ENCODE measurements at places on chromosomes 1 and 21.

DNA sequence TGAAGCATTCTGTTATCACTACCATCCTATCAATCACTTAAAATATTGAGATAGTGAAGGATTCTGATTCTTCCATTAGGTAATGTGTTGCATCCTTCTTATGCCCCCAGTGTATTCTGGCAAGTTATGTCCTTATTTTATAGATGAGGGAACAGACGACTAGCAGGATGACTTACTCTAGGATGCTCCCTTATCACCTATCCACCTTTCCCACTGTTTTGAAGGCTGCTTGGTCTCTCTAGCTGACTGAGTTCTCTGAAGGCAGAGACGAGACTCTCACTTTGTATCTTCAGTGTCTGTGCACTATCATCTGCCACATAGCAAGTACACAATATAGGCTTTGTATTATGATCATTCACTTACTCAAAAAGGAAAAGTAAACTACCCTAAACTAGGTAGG, 4.0 kb downstream of the GLUL start:
- DNase-seq: no peak

DNA sequence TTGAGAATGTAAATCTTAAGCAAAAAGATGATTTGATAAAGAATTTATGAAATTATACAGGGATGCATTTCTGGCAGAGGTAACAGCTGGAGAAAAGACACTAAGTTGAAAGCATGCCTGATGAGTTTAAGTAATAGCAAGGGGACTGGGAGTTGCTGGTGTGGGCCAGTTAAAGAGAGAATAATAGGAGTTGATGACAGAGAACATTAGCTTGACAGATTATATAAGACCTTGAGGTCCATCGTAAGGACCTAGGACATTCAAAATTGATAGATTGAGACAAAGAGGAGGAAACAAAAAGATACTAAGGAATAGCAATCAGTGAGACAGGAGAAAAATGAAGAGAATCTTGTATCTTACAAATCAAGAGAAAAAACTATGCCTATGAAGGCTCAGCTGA, 84.7 kb upstream of the TMPRSS15 start:
- DNase-seq: no peak

GRCh38 chr1:6033124-6033523, 12.6 kb upstream of the KCNAB2 start:
- DNase-seq: no peak

DNA sequence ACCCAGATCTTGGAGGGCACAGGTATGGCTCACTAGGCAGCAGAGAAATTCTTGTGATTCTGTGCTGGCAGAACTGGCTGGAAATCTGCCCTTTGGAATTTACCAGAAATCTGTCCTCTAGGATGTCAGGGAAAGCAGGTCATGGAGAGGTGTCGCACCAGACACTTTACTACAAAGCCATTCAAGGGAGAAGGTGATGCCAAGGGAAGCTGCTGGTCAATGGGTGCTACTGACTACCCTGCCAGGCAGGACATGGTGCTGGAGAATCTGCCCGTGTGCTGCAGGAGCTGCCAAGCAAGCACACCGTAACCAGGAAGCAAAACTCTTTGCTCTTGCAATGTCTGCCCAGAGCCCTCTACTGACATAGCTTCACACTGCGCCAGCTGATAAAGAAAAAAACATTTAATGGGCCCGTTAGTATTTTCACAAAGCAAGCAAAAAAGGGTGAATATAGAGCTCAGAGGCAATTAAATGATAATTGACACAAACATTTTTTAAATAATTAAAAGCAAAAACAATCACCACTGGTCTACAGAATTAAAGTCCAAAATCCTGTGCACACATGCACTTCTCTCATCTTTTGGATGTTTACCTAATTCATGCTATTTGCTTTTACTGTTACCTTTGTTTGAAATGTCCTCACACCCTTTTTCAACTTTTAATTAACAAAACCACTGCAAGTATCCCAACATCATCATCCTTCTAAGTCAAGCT, 7.2 kb upstream of the FBXO28 start:
- DNase-seq: no peak

DNA sequence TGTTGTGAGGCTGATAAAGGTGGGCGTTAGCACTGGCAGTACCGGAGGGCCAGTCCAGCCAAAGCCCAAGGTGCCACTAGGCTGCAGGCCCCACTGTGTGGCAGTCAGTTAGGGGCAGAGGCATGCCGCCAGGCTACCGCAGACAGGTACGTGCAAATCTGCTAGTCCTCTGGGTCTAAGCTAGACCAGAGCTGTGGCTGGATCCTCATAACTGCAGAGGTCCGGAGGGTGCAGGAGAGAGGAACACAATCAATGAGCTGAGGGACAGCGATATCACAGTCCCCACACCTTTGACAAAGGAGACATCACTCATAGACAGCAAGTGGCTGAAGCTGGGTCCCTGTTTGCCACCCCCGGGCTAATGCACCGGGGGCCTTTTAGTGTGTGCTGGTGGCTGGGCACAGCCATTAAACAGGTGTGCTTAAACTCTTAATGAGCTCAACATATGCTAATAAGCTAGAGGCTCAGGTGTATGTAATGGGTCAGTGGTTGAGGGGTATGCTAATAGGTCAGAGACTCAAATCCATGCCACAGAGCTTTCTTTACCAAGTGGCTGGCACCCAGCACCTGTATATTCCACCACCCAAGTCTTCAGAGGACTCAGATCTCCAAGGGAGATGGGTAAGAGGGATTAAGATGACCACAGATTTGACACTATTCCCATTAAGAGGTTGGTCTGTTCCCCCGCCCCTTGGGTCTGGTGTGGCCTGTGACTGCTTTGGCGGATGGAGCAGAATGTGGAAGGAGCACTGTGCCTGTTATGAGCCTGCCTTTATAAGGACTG, 82.0 kb downstream of the GLIS1 start:
- DNase-seq: no peak

DNA sequence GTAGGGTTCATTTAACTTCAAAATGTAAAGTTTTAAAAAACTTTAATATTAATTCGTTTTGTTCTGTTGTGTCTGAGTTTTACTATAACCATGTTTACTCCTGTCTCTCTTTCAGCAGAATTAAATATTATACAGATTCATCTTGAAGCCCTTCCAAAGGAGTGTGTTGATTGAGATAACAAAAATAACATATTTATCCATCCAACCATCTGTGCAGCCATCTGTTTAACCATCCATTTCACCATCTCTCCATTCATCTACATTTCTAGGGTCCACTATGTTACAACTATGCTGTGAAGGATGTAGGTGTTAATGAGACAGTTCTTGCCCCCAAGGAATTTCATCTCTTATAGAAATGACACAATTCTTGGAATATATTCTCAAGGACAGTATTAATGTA, 36.0 kb upstream of the GNG12 start:
- DNase-seq: no peak

DNA sequence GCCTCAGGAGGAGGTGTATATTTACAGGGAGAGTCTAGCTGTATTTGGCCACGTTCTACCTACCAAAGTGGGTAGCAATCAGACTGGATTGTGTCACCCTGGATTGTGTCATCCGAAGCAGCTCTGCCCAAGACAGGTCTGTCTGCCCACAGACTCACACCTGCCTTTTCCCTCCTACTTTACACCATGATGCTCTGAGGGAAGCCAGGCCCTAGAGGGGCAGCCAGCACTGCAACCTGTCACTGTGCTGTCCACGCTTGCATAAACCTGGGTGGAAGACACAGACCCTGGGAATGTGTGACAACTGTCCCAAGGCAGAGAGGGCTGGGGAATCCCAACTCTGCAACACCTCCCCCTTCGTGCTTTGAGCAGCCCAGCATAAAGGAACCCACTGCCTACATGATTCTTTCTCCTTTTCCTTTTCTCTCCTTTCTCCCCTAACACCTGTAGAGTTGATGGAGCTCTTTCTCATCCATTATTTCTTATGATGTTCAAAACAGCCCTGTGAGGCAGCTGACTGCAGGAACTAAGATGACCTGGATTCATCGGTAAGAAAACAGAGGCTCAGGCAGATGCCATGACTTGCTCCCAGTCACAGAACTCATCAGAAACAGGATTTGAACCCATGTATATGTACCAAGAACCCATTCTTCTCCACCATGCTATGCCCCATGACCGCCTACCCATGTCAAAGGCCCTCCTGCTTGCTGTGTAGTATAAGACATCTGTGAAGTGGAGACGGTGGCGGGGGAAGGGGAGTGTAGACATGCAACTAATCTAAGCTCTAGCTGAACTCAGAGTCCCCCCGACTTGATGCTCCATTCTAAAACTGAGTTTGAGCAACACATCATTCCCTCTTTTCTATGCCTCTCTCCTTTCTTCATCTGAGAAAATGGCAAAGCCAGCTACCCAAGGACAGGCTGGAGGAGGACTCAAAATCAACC, 55.9 kb downstream of the ITPKB start:
- no peak for DNase-seq

GRCh38 chr1:94993931-94994645, 67.2 kb upstream of the CNN3 start:
- DNase-seq: no peak

DNA sequence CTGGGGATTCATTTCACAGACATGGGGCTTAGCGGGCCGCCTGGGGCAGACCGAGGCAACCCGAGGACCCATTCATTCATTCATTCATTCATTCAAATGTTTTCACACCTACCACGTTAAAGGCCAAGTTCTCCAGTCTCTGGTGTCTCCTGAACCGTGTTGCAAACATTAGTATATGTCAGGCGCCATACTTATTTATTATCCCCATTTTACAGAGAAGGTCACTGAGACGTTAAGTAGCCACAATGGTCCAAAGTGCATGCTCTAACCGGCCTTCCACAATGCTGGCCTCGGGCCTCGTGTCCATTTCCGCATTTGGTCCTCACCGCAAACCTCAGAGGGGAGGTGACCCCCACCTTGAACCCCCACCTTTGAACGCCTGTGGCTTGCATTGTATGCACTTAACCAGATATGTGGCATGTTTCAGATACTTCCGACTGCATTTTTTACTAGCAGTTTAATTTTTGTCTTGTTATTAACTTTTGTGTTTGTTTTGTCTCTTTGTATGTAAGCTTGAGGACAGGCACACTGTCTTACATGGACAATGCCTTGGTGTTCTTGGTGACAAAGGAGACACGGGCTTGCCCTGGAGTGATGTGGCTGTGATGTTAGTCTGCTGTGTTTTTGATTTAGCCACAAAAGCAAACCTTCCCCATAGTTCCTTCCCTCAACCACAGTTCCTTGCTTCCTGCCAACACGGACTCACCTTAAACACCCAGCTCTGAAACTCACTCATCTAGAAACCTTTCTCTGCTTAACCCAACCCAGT, 1.2 kb upstream of the IFFO2 start:
- no peak for DNase-seq

DNA sequence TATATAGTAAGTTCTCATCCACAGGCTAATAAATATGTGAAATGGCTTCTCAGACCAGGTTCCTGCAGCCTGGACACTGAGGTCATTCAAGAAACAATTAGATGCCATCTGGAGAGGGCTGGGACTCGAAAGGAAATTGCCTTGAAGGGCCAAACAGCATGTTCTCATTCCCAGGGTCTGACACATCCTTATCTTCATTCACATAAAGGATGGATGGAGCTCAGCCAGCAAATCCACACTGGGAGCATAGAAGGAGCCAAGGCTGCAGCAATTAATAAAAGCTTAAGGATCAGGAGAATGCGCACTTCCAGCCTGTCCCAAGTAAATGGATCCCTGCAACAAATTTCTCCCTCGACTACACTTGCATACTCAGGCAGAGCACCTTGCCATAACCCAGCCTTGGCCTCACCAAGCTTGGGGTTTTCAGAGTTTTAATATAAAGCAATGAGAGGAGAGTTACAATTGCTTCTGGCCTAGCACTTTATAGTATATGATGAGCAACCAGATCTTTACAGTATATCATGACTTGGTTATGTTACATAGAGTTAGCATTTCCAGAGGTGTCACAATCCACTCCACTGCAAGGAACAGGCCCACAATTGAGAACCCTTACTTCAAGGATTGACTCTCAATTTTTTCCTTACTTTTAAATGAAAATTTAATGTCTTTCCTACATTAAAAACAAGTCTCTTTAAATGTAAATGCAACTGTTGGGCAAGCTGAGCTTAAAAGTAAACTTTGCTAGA, 55.9 kb downstream of the BCAR3 start:
- DNase-seq: no peak

GRCh38 chr1:80918380-80918779, 882.4 kb upstream of the ADGRL2 start:
- DNase-seq: no peak

All from stimulated activated CD4-positive, alpha-beta T cell treated with anti-CD3 and anti-CD28 coated beads, TNF-alpha, amount 100 ng/mL, for 1 hour (primary cell).